ENCODE measurements at places on chromosomes 7 and 10.

DNA sequence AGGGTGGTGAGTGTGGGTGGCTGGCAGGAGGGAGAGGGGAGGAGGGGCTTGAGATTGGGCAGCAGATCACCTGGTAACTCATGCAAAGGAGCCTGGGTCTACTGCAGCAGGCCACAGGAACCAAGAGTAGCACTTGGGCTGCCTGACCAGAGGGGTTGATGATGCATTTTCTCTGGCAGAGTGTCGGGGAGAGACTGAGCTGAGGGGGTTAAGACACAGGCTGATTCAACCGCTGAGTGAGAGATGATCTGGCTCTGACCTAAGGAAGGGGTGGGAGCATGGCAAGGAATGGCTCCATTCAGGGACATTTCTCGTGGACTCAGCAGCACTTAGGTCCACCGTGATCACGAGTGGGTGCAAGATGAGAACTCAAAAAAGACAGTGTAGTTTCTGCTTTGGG, 115.5 kb upstream of the STK17A start:
- DNase-seq, result no peak

- DNase-seq, result no peak
Measured at GRCh38 chr10:11670381-11670780, 58.9 kb upstream of the USP6NL start.

DNA sequence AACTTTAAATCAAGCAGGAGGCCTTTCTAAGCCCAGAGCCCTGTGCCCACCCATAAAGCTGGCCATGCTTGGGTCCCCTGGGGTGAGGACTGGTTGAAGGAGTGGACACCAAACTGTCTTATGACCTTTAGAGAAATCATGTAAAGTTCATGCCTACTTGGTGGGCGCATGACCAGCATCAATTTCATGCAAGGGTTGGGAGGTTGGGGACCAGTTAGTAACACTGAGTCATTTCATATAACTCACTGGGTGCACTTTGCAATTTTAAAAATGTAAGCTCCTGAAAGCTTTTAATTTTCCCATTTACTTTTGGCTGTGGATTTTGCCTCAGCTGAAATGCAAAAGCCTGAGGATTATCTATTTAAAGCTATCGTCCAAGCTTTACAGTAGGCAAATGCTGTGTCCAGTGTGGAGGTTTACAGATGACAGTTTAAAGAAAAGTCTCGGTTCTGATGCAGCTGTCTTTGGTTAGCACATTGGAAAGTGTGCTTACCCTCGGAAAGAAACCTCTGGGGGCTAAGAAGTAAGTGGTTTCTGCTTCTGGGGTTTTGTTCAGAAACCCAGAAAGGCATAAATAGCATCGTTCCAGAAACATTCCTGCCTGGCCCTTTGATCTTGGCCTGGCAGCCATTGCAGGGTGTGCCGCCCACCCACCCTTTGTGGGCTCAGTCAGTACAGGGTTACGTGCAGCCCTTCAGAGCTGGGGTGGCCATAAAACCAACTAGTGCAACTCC, 48.8 kb upstream of the CHST15 start:
- DNase-seq, result no peak

DNA sequence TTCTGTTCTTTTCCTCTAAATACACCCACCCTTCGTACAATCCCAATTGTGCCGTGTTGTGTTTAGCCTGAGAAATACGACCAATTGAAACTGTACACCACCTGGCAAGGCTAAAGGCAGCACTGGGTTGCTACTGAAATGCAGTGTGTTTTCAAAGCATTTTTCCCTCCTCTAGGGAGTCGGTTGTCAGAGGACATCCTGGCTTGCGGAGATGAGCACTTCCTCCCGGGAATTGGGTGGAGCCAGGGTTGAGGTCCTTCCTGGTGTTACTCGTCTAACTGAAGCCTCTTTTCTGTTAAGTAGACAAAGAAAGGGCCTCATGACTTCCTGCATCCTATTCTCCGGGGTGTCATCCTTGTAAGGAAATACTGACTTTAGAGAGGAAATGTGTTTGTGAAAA, 133.5 kb downstream of the MTPAP start:
- no peak for DNase-seq

DNA sequence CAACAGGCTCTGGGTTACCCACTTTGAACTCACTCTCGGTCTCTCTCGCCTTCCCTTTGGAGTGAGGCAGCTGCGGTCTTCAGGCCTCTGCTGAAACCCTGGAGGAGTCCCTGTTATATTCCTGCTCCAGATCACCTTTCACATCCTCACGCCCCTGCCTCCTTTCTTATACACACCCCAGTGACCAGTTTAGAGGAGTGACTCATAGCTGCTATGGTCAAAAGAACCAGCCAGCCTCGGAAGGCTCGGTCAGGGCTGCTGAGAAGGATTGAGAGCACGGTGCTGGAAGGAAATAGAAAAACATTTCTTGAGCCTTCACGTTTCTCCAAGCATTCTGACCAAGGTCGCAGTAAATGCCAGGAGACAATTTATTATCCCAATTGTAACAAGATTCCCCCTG, 28.3 kb upstream of the SVOPL start:
- no peak for DNase-seq

- DNase-seq, result no peak
Measured at GRCh38 chr10:61455656-61456055, 2.5 kb upstream of the TMEM26 start.

DNA sequence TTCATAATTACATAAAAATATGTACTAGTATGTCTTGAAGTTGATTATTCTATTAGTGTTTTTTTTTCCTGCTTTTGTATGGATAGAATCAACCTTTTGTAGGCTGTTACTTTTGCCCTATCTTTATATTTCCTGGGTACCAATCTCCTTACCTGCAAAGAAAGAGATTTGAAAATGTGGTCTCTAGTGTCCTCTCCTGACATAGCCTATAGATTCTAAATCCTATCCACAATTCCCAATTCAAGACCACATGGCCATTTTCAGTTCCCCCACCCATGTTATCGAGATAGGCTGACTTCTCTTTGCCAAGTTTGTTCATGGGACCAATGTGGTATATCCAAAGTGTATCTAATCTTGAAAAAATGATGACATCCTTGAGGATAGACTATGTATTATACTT, 269.4 kb upstream of the SEMA3D start:
- no peak for DNase-seq

- DNase-seq, result peak; percentile 13
Measured at GRCh38 chr7:151132461-151133205, 34.9 kb downstream of the GBX1 start.

- DNase-seq, result no peak
Measured at GRCh38 chr7:90674625-90675024, 78.5 kb downstream of the CDK14 start.

DNA sequence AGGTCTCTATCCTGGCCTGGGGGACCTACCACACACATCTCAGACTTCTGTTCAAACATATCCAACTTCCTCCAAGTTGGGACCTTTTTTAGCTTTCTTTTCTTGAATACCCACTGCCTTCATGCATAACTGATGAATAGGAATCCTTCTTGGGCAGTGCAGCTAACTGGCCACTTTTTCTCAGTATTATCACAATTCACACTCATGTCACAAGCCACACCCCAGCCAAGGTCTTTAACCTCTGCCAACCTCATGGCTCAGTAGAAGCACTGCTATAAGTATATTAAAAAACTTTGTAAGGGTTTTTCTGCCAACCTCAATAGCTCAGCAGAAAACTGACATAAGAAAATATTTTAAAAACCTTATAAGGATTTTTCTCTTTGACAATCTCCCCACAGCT, 44.5 kb downstream of the HHEX start:
- no peak for DNase-seq

GRCh38 chr7:157138424-157139110, at the start of gene UBE3C:
Gene UBE3C, plus strand, starts transcription at chr7:157138926. Its CDS starts 347 bp downstream, at chr7:157139273.
- DNase-seq, result peak; percentile 93

- no peak for DNase-seq
Measured at GRCh38 chr10:100575585-100576281, 40.0 kb downstream of the HIF1AN start.

DNA sequence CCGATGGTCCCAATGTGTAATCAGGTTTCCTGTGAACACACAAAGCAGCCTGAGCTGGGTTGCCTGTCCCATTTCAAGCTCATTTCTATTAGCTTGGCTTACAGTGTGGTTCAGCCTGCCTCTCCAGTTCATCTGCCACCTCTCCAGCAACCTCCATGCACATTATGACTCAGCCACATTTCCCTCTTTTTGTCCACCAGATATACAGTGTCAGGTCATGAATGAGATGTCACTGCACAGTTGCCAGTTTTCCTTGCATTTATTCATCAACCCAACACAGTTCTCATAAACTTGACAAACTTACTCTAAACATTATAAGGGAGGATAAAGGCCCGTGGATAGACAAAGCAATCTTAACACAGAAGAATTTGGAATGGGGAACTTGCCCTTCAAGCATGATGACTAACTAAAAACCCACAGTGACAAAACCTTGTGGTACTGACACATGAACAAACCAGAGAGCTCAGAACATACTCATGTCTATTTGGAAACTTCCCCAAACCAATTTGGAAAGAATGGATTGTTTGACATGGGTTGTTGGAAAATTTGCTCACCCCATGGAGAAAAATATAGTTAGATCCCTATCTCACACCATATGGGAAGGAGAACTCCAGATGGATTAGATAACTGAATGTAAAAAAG, 2.5 kb upstream of the CFAP58 start:
- DNase-seq, result no peak

- no peak for DNase-seq
Measured at GRCh38 chr10:61262486-61263261, 190.5 kb downstream of the TMEM26 start.

DNA sequence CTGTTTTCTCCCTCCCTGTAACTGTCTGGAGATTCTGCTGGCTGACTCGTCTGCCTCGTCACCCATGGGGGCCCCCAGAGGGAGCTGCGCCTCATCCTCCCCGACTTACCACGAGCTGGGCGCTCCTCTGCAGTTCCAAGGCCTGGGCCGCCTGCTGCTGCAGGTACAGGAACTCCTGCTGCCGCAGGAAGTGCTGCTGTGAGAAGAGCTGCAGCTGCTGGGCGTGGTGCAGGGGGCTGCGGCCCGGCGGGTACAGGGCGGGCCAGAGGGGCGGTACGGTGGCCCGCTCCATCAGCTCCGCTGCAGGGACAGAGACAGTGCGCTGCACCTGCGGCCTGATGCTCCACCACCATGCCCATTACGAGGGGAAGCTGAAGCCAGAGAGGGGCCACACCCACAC, 47.7 kb downstream of the TNRC18 start:
- no peak for DNase-seq

- no peak for DNase-seq
Measured at GRCh38 chr7:23129036-23129435, 23.5 kb downstream of the KLHL7 start.

DNA sequence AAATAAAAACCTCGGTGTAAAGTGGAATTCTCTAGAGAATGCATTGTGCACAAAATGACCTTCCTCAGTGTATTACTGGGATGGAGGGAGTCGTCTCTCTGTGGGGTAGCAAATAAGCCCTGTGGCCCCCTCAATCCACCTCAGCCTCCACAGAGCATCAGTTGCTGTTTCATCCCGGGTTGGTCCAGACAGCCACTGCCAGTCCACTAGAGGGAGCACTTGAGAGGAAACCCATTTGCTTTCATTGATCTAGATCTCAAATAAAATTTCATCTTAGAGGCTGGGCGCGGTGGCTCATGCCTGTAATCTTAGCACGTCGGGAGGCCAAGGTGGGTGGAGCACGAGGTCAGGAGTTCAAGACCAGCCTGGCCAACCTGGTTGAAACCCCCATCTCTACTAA, 1128.7 kb downstream of the CNTNAP2 start:
- DNase-seq, result peak; percentile 28

DNA sequence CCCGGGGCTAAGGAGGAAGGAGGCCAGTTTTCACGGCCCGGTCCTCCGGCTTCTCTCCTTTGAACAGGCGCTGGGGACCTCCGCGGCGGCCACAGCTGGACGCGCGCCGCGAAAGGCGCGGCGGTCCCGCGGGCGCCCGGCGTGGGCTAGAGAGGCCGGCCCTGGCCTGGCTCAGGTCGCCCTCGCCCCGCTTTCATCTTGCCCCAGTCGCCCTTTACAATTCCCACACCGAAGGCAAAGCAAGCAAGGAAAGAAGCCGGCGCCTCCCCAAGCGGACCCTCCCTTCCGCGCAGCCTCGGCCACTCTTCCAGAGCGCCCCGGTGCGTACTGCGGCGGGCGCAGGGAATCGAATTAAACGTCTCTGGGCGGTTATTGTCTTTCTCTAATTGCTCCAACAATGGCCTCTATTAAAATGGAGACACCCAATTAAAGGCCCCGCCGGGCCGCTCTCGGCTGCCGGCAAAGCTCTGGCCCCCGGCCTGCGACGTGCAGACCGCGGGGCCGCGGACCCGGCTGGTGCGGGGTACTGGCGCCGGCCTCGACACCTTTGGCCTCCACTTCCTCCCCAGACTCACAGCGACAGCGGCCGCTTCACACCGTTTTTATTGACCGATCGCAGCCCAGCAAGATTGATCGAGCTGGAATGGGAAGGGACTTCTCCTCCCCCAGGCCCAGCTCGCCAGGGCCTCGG, 4.5 kb upstream of the GATA3 start:
- DNase-seq, result no peak

DNA sequence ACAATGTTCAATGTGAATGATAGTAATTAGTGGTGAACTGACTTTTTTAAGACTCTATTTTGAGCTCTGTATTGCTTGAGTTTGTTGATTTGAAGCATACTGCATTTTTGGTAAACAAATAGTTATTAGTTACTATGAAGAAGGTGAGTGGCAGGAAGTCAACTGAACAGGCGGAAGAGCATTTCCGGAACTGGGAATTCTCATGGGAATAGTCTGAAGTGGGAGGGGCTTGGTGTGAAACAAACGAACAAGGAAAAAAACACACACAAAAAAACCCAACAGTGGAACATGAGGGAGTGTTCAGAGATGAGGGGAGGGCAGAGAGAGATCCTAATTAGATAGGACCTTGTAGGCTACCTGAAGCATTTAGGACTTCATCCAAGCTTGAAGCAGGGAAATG, 43.9 kb upstream of the C1QL3 start:
- no peak for DNase-seq

- DNase-seq, result no peak
Measured at GRCh38 chr10:112407696-112408095, 33.8 kb downstream of the ACSL5 start.

DNA sequence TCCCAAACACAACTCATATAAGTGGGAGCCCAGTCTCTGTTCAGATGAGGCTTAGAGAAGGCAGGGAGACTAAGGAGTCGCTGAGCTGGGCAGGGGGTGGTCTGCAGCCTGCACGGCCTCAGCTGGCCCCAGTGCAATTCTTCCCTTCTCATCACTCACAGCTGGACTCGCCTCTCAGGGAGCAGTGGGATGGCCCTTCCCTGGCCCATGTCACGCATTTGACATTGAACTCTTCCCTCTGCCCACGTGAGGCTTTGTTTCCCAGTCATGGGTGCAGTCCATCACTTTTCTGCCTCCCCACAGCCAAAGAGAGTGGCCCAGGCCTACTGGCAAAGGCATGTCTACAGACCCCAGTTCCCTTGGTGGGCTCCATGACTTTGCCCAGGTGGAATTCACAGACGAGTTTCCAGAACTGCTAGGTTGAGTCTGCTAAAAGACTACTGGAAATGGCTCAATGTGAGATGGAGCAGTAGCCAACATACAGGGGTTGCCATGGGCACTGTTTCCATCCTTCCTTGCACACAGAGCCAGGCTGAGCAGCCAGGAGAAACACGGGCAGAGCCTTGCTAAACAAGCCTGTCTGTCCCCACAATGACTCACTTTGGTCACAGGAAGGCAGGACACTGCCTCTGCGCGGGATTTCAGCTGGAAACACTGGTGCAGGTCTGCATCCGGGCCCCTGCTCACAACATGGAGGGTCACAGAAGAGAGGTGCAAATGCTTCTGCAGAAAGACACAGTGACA, 90.1 kb downstream of the OAT start:
- DNase-seq, result no peak
